ENCODE measurements at places on chromosomes 6 and 20.

- no peak for ATAC-seq
Observed at GRCh38 chr6:10792101-10792500, 44.5 kb downstream of the TMEM14B start.

- ATAC-seq, result peak; percentile 86
Observed at GRCh38 chr20:1392693-1393506, at the start of gene FKBP1A. TSS of gene FKBP1A (minus strand) at chr20:1393054. CDS start at chr20:1392998, 56 bp downstream.

DNA sequence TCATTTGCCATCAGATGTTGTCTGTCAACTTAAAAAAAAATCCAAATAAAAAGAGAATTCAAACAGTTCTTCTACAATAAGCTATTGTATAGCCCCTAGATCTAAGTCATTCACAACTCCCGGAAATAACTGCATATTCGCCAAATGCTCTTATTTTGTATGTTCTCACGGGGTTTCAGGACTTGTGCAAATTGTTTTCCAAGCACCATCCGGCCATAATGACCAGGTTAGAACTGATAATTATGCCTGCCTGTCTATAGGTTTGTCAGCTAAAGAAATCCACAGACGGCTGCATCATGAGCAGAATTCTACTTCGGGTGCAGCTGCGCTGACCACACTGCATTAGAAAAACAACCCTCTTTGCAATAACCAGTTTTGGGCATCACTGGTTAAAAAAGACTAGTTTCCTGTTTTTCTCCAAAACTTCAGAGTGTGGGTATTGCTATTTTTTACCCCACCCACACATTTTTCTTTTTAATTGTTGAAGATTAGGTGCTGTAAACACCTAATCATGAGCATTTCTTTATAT lies 87.7 kb downstream of the HIVEP2 start:
- ATAC-seq, result no peak

DNA sequence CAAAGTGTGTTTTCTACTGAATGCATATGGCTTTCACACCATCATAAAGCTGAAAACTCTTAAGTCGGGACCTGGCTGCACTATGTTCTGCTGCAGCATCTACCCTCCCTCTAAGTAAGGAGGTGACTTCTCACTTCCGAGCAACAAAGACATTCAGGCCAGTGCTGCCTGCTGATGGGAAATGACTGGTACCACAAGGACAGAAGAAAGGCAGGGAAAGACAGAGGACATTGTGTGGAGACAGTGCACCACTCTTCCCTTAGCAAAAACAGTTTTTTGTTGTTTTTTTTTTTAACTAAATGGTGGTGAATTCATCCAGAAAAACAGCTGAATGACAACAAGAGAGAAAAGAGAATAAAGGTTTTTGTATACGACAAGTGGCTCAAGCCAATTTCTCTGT lies 81.5 kb downstream of the MAP7 start:
- peak; percentile 44 for ATAC-seq

GRCh38 chr20:14986026-14986655 lies 648.7 kb upstream of the FLRT3 start:
- ATAC-seq, result no peak

DNA sequence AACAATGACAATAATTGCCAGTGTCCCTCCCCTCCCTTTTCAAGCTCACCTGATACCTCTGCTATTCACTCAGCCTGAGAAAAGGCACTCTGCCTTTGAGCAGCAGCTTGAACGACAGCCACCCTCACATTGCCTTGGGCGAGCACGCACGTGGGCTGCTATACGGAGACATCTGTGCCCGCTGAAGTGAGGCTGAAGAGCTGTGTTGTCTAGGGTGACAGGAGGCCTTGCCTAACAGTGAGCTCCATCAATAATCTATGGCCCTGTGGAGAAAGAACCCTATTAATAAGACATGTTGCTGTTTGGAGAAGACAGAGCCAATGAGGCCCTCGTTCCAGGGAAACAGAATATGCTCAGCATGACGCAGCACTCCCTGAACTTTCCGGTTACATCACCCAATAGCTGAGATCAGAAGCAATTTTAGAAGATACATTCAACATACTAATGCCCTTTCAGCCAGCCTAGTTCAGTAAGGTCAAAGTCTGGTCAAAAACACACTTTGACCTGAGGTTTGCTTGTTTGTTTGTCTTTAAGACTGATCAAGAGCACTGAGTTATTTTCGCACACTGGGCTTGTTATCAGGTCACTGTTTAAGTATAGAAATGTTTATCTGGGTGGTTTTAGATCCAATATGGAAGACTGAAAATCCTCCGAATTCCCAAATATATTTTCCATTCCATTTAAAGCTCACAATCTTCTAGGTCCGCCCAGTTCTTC lies 30.6 kb downstream of the RBM24 start:
- ATAC-seq, result peak; percentile 98

- ATAC-seq, result no peak
Observed at GRCh38 chr6:25297039-25297441, 17.9 kb downstream of the CARMIL1 start.

DNA sequence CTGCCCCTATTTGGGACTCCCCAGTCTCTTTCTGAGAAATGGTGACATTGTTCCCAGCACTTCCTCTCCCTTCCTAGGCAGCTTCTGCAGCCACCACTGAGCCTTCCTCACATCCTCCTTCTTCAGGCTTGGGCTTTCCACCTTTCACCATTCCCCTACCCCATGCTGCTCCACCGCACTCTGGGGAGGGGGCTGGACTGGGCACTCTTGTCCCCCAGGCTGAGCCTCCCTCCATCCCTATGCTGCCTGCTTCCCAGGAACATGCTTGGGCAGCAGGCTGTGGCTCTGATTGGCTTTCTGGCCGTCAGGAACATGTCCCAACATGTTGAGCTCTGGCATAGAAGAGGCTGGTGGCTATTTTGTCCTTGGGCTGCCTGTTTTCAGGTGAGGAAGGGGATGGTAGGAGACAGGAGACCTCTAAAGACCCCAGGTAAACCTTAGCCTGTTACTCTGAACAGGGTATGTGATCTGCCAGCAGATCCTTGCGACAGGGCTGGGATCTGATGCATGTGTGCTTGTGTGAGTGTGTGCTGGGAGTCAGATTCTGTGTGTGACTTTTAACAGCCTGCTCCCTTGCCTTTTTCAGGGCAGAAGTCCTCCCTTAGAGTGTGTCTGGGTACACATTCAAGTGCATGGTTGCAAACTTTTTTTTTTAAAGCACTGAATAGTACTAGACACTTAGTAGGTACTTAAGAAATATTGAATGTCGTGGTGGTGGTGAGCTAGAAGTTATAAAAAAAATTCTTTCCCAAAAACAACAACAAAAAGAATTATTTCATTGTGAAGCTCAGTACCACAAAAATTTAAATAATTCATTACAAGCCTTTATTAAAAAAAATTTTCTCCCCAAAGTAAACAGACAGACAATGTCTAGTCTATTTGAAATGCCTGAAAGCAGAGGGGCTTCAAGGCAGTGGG lies 2.1 kb upstream of the CDKN1A start:
- no peak for ATAC-seq

DNA sequence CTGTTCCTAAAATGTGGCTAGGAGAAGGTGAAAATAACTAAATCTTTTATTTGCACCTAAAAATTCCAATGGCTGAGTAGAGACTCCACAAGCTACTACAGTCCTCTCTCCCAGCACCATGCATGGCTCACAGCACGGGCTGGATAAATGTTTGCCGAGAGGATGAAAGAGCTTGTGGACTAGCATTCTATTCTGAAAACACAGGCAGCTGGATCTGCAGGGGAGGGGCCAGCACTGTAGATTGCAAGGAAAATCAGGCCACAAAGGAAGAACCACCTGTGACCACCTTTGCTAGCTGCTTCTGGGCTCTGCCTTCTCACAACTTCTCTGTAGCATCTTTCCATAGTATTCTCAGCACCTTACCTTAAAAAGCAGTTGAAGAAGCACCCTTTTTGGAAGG lies 46.6 kb downstream of the CLIC5 start:
- ATAC-seq, result no peak

DNA sequence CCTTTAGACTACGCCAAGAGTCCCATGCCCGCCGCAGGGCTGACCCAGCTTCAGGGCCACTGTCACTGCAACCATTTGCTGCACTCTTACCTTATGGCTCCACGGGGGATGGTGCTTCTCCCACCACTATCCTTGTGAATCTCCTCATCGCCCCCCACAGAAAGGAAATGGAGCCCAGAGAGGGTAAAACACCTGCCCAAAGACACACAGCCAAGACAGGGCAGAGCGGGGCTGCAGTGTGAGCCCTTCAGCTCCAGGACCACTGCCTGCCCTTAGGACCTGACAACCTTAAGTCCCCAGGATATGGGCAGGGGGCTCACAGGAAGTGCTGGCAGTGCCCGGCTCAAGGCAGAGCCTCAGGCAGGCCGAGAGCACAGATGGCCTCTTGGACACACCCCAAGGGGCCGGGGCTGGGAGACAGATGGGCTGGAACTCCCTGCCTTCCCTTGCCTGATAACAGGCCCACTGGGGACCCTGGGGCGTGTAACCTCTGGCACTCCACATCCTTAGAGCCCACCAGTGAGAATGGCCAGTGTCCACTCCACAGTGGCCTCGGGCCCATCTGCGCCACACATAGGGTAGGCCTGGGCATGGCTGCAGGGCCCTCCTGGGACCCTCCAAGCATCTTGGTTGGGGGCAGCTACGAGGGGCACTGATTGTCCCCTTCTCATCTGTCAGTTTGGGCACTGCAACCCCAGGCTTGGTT lies 265.2 kb downstream of the TAF4 start:
- ATAC-seq, result no peak

DNA sequence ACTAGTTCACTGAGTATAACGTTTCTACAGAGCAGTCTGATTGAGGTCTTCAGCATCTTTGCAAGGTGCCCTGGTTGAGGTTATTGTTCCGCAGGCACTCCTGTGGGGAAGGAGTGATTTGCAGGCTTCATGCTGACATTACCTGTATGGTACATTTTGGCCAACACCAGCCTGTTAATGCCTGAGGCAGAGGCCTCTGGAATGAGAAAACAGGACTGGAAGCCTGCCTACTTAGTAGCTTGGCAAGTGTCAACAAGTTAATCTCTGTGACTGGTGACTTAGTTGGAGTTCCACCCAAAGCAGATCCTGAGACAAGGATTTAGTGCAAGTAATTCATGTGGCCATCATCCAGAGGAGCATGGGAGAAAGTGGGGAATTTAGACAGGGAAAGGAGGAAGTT lies 24.6 kb downstream of the MAS1 start:
- no peak for ATAC-seq

- ATAC-seq, result no peak
Observed at GRCh38 chr6:148548749-148549140, 198.1 kb upstream of the UST start.

GRCh38 chr6:69775941-69776340 lies 20.9 kb downstream of the LMBRD1 start:
- no peak for ATAC-seq

DNA sequence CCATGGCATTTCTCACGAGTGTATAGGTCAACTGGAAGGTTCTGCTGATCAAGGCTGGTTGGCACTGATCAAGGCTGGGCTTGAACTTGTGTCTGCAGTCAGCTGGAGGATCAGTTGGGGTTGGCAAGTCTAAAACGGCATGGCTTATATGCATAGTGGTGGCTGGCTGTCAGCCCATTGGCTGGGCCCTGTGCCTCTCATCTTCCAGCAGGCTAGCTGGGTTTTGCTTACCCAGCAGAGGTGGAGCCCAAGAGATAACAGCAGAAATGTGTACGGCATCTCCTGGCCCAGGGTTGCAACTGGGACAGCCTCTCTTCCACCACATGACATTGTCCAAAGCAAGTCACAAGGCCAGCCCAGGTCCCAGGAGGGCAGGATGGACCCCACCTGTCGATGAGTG lies 158.2 kb downstream of the BMP7 start:
- ATAC-seq, result no peak

DNA sequence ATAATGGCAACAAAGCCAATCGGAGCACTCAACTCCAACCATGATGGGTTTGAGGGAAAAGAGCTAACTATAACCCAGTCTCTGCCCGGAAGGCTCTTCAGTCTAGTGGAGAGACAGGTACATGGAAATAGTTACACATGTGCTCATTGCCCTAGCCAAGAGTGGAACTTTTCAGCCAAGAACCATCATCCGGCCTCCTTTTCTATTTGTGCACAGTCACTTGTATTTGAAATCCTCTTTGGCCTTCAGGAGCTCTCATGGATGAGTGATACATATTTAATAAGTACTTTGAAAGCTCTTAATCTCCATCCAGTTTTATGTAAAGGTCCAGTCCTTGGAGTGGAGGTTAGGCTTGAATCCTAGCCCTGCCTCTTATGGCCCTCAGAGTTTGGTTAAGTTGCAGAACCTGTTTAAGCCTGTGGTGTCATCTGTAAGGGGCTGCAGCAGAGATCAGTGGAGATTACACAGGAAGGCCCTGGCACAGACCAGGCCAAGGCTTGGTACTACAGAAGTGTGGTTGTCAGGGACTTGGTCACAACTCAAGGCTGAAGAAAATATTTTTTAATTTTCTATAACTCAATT lies 72.3 kb upstream of the SMLR1 start:
- no peak for ATAC-seq

DNA sequence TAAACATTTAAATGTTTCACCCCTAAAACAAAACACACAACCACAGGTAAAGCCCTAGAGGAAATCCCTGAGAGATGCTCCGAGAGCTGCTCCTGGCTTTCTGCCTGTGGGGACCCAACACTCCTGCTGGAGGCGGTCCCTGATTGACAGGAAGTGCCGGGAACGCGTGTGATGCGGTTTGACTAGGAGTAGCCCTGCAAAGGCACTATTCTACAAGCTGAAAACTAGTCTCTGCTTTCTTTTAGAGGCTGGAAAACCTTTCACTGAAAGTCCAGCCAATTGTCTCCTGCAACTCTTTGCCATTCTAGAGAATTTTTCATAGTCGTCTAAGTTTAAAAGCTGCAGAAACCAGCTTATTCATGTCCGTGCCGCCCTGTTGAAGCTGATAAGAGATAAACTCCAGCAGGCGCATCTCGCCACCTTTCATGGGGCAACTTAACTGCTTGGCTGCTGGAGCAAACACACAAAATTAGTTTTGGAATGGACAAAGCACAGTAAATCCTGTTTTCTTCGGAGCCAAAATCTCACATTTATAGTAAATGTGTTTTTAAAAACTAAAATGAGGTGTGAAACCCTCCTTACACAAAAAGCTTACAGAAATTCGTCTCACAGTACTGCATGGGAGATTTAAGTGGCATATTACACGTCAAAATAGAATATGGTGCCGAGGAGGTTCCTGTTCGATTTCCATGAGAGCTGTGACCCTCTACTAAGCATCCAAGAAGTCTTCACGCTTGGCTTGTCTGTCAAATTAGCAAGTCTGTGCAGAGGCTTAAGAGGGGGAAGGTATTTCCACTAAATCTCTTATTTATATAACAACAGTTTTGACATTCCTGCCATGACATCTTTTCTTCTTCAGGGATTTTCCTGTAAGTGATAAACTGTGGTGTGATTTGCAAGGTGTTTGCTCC lies 46.9 kb downstream of the DACT2 start:
- ATAC-seq, result peak; percentile 50
